ENCODE measurements at places on chromosomes 7 and 10.

- no peak for DNase-seq
Observed at GRCh38 chr10:93876381-93876780, 17.4 kb upstream of the SLC35G1 start.

DNA sequence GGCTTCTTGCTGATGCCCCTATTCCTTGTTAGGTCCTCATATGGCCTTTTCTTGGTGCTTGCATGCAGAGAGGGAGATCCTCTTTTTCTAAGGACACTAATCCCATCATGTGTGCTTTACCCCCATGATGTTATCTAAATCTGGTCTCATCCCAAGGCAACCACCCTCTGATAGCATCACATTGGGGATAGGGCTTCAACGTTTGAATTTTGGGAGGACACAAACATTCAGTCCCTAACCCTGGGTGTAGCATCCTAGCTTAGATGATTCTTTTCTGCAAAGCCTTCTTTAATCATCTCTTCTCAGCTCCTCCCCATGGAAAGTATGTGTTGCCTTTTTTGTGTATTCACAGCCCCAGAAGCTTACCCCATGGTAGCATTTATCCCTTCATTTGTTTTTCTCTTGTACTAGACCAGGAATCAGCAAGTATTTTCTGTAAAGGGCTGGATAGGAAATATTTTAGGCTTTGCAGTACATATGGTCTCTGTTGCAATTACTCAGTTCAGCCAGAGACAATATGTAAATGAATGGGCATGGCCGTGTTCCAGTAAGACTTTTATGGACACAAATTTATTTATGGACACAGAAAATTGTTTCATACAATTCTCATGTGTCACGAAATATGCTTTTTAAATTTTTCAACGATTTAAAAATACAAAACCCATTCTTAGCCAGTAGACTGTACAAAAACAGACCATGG is 101.5 kb upstream of the CSTF2T start:
- DNase-seq = no peak

GRCh38 chr10:11207560-11207844 is 189.8 kb downstream of the CELF2 start:
- DNase-seq = no peak

- no peak for DNase-seq
Observed at GRCh38 chr7:101595246-101595645, 33.9 kb downstream of the MYL10 start.

Measured in cortex of kidney (tissue), 1 donor.